Kidney epithelial cell (primary cell): ENCODE measurements at places on chromosomes 12 and 14.

DNA sequence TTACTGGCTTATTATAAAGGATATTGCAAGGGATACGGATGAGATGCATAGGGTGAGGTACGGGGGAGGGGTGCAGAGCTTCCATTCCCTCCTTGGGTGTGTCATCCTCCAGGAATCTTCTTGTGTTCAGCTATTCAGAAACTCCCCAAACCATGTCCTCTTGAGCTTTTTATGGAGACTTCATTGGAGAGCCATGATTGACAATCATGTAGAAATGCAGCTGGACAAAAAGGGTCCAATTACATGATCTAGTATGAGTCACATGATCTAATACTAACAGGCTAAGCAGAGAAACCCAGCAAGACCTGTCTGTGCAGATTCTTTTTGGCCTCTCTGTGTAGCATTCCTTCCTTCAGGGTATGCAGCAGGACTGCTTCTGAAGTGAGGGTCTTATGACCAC lies 23.9 kb upstream of the FLVCR2 start:
- no peak for DNase-seq

GRCh38 chr12:110282300-110282860 lies 1.3 kb downstream of the ATP2A2 start:
- no peak for DNase-seq

DNA sequence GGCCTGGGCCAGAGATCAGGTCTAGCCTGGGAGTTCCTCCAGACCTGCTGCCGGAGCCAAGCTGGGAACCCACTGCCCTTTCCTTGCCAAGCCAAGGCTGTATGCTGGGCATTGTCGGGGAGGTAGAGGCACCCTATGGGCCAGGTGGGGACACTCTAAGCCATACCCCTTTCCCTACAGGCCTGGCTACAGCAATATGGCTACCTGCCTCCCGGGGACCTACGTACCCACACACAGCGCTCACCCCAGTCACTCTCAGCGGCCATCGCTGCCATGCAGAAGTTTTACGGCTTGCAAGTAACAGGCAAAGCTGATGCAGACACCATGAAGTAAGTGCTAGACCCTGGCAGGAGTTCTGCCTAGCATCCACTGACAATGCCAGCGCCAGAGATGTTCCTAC lies 4.9 kb downstream of the MMP14 start:
- no peak for DNase-seq

DNA sequence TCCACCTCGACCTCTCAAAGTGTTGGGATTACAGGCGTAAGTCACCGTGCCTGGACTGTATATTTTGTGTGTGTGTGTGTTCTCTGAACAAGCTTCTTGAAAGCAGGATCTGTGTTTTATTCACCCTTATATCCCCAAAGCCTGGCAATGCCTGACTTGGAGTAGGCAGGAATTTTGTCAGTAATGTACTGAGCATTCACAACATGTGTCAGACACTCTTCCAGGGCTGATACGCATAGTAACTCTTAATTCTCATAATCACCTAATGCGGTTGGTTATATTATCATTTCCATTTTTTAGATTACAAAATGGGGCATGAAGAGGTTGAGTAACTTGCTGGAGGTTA lies 50.4 kb upstream of the PLEKHG3 start:
- DNase-seq = no peak

DNA sequence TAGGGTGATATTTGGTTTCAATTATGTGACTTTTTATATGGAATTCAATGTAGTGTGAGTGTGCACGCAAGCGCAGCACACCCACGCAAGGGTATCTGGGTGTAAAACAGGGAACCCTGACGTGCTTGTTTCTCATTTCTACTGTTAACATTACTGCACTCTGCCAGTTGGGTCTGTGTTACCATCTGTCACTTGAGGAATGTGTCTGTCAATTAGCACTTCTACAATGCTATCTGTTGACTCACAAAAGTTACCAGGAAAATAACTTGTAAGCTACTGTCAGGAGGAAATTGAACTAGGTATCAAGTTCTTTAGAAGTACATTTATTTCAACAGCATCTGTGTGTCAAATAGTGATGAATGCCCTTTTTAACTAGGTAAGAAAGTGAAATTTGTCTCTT lies 695.5 kb upstream of the LRFN5 start:
- DNase-seq = no peak

GRCh38 chr14:72704502-72704901 lies 189.4 kb downstream of the DPF3 start:
- no peak for DNase-seq

DNA sequence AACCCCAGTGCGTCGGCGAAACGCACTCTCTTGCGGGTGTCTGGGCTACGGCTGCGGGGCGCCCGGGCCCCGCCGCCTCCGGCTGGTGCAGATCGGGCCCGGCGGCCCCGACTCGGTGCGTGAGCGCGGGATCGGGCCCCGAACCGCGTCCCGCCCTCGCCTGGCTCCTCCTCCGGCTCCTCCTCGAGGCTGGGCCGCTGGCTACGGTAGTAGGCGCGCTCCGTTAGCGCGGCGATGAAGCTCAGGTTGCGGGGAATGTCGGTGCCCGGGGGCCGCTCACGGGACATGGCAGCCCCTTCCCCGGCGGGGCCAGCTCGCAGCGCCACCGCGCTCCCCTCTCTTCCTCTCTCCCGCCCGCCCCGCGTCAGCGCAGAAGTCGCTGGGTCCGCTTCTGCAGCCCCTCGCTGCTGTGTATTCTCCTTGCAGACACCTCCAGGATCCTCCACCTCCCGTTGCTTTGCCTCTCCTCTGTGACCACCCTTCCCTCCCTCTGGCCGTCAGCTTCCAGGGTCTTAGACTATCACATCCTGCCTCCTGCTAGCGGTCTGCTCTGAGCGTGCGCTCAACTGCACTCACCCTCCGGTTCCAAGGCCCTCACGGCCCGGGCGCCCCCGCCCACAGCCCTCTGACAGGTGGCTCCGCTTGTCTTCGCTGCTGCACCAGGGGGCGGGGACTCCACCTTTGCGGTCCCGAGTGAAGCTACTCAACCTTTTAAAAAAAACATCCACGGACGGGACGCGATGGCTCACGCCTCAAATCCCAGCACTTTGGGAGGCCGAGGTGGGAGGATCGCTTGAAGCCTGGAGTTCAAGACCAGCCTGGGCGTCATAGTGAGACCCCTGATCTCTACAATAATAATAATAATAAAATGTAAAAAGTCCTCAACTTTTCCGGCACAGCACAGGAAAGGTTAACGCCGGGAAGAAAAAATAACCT lies at the start of gene PPP1R3E:
TSS of gene PPP1R3E (minus strand) at position 570 of the 936 bp plus-strand sequence. CDS start at position 287, 283 bp downstream.
- no peak for DNase-seq

DNA sequence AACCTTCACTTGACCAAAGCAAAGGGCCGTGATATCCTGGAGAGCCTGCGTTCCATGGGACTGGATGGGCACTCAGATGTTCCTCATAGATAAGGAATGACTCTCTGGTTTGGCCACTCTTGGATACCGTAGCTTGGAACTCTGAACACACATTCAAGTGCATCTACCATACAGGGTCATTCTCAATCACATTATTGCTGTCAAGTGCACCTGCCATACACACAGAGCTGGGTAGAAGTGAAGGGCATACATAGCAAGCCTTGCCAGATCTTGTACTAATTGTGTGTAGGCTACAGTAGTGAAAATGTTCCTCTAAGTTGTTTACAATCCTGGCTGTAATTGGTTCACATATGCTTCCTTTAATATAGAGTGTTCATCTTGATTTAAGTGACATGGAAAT lies 58.3 kb downstream of the PELI2 start:
- no peak for DNase-seq

DNA sequence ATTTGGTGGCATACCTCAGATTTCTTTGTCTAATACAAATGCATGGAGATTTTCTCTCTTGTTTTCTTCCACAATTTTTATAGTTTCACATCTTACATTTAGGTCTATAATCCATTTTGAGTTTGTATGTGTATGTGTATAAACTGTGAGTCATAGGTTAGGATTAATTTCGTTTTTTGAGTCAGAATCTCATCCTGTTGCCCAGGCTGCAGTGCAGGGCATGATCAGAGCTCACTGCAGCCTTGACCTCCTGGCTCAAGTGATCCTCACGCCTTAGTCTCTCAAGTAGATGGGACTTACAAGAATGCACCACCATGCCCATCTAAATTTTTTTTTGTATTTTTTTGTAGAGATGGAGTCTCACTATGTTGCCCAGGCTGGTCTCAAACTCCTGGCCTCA lies 71.6 kb downstream of the OTOGL start:
- no peak for DNase-seq

- no peak for DNase-seq
These were observed 353.1 kb downstream of the TMEM121 start for GRCh38 chr14:105879503-105879866.

DNA sequence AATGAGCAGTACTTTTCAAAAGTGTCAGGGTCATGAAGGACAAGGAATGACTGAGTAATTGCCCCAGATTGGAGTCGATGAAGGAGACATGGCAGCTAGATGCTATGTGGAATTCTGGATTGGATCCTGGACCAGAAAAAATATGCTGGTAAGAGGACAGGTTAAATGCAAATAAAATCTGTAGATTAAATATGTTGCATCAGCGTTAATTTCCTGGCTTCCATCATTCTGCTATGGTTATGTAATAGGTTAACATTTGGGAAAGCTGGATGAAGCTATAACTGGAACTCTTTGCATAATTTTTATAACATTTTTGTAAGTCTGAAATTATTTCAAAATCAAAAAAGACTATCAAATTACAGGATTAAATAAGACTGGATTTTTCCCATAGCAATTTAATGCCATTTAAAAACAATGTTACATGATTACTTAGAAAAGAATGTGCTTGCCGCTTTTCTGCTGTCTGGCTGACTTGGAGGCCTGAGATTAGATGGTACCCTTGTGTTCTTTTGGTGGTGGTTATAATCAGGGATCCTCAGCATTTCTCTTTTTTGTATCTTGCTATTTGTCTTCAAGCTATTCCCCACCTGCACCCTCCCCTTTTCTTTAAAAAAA lies 65.1 kb downstream of the FBXW8 start:
- no peak for DNase-seq

- no peak for DNase-seq
These were observed 549.2 kb downstream of the GALC start for GRCh38 chr14:87443787-87444186.

- DNase-seq = no peak
These were observed 22.9 kb upstream of the CACNA1C start for GRCh38 chr12:2029851-2030250.

- DNase-seq = no peak
These were observed 16.2 kb downstream of the GPRC5A start for GRCh38 chr12:12907552-12907951.

GRCh38 chr12:95882873-95883272 lies 24.1 kb downstream of the SNRPF start:
- no peak for DNase-seq

DNA sequence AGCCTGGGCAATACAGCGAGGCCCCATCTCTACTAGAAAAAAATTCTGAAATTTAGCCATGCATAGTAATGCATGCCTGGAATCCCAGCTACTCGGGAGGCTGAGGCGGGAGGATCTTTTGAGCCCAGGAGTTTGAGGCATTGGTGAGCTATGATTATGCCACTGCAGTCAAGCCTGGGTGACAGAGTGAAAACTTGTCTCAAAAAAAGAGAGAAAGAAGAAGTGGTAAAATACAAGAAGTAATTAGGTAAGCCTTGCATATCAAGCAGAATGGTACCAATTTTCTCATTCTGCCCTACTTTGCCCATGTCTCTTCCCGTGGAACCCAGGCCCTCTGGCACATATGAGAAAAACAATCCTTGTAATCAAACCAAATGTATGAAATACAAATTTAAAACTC lies 70.7 kb downstream of the SUSD6 start:
- DNase-seq = no peak

DNA sequence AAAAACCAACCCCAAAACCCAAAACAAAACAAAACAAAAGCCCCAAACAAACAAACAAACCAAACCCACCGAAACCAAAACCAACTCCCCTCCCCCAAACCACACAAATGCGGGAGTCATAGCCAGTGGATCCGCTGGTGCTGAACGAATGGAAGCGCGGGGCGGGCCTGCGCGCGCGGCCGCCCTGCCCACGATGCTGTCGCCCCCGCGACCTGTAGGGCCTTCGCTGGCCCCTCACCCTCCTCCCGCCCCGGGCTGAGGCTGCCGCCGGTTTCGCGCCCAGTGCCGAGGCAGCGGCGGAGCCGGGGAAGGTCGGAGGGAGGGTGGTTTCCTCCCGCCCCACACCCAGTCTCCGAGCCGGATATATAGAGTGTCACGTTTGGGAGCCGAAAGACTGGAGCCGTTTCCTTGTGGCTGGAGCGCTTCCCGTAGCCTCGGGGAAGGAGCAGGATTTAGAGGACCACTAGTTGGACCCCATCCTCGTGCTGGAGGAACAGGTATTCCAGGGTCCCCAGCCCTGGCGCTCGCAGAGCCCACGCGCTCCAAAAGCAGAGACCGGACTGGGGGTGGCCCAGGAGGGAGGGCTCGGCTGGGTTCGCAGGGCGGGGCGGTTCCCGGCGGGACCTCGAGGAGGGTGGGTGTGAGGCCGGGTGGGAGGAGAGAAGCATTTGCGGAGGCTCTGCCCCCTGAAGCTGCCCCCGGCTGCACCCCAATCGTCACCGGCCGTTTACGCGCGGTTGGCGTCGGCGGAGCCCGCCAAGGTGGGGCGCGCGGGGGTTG lies at the start of gene FAR2:
TSS of gene FAR2 (plus strand) at position 368 of the 780 bp plus-strand sequence. CDS start 121,172 bp downstream, outside the sequence.
- DNase-seq = no peak

- DNase-seq = no peak
These were observed 1251.2 kb downstream of the AACS start for GRCh38 chr12:126316411-126316810.

DNA sequence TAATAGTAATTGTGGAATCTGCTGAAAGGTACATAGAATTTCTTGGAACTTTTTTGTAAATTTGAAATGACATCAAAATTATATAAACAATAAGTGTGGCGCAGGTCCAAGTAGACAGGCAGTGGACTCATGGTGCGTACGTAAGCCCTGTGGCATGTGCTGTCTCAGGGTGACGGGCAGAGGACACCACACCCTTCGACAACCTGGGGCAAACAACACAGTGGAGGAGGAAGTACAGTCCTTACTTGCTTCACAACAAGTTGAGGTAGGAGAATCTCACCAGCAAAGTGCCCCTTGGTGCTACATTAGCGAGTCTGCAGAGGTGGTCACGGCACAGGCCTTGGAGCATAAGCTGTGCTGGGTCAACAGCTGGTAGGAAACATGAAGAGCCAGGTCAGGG lies 180.9 kb downstream of the AEBP2 start:
- DNase-seq = no peak

DNA sequence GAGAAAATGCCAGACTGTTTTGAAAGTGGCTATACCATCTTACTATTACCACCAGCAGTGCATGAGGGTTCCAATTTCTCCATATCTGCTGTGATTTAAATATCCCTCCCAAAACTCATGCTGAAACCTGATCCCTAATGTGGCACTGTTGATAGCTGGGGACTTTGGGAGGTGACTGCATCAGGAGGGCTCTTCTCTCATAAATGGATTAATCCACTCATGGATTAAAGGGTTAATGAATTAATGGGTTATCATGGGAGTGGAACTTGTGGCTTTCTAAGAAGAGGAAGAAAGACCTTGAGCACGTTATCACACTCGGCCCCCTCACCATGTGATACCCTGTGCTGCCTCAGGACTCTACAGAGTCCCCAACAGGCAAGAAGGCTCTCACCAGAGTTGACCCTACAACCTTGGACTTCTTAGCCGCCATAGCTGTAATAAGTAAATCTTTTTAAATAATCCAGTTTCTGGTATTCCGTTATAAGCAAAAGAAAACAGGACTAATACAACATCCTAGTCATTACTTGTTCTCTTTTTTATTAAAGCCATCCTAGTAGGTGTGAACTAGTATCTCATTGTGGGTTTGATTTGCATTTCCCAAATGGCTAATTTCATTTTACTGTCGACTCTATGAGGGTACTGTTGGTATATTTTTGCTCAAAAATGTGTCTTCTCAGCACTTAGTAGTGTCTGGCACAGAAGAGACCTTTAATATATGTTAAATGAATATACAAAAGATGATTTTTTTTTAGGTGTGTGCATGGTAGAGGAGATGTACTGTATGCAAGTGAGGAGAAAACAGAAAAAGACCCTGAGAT lies 14.3 kb downstream of the PPP1R12A start:
- no peak for DNase-seq

GRCh38 chr12:104801427-104801826 lies 156.7 kb downstream of the SLC41A2 start:
- DNase-seq = no peak
